ENCODE measurements at places on chromosomes 1 and 21.

DNA sequence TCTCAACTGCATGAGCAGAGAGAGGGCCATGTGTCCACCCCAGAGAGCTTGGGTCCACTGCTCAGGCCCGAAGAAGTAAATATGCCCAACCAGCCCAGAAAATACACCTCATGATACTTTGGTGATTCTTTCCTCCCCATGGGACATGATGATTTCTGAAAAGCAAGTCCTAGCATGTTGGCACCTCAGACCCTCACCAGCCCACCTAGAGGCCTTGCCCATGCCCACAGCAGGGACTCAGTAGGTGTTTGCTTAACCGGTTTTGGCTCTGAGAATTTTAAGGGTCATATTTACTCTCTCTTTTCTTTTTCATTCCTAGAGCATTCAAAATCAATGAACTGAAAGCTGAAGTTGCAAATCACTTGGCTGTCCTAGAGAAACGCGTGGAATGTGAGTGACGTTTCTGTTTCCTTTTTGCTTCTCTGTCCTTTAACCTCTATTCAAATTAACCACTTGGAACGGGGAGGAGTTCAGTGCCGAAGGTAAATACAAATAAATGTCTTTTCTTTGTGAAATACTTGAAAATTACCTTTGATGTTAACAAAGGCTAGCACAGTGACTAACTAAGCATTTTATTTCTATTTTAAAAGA, 79.7 kb downstream of the PDE9A start:
- DNase-seq: no peak

- no peak for DNase-seq
These were observed 1.1 kb upstream of the PHTF1 start for GRCh38 chr1:113760102-113761080.

GRCh38 chr1:11967028-11967547, 13.2 kb upstream of the MFN2 start:
- DNase-seq: no peak

DNA sequence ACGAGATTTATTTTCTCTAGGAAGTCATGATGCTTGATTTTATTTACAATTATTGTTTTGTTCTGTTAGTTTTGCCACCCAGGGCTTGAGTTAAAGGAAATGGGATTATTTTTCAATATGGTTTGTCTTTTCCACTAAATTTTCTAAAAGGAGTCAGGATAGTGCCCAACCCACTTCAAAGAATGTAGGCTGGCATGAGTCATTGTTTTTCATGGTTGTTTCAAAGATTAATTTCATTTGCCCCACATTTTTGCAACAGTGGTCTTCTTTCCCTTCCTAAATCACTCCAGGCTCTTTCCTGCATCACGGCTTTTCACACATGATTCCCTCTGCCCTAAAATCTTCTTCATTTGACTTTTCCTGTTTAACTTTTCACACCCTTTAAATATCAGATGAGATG, 2.5 kb downstream of the SLAMF6 start:
- no peak for DNase-seq

DNA sequence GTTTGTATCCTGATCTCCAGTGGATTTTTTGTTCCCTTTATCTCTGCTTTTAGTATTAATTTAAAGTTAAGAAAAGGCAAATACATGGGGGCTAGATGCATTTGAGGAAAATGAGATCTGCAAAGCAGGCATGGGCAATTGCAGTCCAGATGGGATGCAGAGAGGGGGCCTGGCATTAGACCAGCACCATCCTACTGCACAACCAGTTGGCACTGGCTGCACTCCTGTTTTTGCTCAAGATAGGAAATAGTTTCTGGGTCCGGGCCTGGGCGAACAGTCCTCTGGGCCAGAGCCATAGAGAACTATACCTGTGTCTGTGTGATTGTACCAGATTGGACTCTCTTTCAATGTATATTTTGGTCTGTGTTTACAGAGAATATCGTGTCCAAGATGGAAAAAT, 34.0 kb upstream of the LEPR start:
- DNase-seq: no peak

DNA sequence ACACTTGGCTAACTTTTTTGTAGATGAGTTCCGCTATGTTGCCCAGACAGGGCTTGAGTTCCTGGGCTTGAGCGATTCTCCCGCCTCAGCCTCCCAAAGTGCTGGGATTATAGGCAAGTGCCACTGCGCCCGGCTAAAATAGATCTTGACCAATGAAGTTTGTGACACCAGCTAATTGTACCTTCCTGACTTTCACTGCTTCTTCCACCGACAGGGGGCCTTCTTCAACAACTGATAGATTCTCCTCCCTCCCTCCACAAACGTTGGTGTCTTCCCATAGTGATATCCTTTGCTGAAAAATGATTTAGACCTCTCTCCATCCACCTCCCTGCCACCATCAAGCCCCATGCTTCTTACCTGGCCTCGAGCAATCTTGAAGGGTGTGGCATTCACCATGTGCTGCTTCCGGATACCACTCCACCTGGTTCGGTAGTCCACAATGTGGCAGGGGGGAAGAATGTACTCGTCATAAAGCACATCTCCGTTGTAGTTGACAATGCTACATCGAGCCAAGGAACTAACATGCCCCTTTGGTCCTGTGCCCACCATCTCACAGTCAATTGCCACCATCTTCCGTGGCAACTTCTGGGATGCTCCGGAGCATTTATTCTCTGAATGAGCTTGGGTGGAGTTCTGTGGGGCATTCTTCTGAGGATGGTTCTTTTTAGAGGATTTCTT, 1.6 kb upstream of the METTL25B start:
- DNase-seq: peak; percentile 72

DNA sequence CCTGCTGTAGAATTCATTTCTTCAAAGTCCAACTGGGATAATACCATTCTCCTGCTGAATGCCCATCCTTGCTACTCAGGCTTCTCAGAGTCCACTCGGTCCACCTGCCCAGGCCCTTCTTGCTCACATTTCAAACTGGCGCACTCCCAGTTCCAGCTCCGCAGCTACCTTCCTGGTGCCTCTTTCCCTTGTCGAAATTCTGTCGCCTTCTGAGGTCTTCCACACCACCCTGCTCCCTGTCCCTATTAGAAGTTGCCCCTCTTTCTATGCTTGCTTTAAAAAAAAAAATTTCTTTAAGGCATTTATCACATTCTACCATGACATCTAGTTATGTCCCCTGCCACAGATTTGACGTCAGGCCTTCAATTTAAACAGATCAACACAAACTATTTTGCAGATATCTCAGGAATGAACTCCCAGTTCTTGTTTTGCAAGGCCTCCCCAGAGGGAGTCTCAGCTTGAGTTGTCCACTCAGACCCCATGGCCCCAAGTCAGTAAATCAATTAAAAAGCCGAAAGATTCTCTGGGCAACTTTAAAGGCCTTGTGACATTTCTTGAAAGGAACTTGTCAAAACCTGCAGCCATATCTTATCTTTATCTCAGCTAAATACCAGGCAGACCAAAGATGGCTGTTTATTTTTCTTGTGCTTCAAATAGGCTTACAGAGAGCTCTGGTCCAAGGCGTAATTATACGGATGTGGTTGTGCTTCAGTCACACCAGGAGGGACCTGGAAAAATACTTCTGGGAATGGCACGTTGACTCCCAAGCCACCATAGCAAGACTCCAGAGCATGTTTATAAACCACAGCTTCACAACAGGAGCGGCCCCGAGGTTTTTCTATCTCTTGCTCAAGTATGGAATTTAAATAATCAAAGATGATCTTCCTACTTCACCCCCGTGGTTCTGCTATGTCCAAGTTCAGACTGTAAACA, 2.2 kb downstream of the FAM89A start:
- DNase-seq: no peak

GRCh38 chr1:246083416-246083815, 423.7 kb downstream of the SMYD3 start:
- no peak for DNase-seq

DNA sequence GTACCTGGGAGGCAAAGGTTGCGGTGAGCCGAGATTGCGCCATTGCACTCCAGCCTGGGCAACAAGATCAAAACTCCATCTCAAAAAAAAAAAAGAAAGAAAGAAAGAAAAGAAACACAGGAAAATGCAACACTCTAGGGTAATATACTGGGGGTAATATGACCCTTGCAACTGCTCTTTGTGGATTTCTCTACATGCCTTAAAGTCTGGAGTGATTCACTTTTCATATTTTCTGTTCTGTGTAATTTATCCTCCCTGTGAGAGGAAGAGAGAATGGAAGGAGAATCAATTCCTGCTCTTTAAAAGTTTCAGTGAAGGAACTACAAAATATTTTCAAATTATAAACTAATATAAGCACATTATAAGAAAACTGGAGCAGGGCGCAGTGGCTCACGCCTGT, 22.7 kb downstream of the RIT1 start:
- no peak for DNase-seq
